ENCODE measurements at places on chromosomes 7 and 10.

GRCh38 chr10:30534465-30535144, 94.9 kb downstream of the LYZL2 start:
- peak; percentile 82 for DNase-seq

DNA sequence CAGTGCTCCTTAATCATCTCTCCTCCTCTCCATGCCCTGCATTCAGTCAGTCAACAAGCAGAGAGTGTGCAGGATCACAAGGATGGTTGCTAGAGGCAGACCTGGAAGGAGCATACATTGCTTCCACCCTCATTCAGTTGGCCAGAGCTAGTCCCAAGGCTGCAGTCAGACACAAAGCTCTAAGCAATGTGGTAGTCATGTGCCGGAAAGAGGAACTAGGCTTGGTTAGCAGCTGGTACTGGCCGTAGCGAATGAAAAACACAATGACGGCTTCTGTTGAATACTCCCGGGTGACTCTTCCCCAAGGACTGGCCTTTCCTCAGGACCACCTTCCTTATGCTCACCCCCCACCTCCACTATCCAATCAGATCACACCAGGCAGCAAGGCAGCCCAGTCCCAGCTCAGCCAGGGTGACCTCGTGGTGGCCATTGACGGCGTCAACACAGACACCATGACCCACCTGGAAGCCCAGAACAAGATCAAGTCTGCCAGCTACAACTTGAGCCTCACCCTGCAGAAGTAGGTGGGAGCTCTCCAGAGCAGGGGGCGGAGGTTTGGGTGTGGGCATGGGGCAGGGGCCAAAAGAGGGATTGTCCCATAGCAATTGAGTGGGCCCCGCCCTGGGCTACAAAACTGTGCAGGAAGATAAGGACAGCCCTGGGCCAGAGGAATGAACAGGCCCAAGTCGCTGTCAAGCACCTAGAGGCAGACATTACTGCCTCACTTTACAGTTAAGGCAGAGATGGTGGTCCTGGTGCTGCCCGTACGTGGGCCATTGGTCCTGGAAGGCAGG, 10.9 kb downstream of the LDB3 start:
- DNase-seq, result peak; percentile 97

GRCh38 chr7:47478017-47478344, 103.9 kb downstream of the TNS3 start:
- no peak for DNase-seq

DNA sequence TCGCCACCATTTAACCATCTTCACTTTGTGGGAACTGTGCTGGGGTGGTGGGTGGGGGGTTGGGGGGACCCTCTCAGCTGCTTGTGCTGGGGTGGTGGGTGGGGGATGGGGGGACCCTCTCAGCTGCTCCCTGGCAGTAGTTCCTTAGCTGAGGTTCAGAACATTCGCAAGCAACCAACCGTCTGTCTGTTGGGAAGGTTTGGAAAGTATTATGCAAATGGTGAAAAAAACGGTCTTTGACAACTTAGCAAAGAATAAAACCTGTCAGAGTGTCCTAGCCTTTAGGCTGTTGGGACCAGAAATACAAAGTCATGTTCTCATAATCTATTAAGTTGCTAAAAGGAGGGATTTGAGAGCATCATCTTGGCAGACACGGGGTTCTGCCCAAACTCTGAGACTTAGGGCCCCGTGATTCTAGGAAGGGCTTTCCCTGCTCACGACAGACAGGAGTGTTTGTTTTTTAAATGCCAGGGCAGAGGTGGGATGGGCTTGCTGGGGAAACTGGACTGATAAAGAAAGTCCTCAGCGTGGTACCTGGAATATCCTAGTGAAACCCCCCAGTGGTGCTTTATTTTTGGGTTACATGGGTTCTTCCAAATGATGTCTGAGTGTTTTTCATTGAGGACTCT, 14.1 kb upstream of the SRGN start:
- peak; percentile 14 for DNase-seq

GRCh38 chr7:142383841-142384492, 126.1 kb upstream of the PRSS58 start:
- DNase-seq, result peak; percentile 49

DNA sequence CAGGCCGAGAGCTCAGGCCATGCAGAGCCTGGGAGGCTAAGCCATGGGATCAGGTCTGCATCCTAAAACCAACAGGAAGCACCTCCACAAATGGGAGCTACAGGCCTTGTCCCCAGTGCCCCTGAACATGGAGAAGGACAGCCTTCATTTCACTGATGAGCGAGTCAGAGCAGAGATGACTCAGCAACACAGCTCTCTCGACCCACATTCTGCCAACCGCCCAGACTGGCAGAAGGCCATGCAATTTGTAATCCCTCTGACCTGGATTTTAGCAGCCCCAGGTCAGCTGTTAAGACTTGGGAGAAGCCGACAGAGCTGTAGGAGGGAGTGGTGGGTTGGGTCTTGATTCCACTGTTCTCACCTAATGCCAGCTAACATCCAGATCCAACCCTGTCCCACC, 25.5 kb downstream of the VOPP1 start:
- peak; percentile 93 for DNase-seq

DNA sequence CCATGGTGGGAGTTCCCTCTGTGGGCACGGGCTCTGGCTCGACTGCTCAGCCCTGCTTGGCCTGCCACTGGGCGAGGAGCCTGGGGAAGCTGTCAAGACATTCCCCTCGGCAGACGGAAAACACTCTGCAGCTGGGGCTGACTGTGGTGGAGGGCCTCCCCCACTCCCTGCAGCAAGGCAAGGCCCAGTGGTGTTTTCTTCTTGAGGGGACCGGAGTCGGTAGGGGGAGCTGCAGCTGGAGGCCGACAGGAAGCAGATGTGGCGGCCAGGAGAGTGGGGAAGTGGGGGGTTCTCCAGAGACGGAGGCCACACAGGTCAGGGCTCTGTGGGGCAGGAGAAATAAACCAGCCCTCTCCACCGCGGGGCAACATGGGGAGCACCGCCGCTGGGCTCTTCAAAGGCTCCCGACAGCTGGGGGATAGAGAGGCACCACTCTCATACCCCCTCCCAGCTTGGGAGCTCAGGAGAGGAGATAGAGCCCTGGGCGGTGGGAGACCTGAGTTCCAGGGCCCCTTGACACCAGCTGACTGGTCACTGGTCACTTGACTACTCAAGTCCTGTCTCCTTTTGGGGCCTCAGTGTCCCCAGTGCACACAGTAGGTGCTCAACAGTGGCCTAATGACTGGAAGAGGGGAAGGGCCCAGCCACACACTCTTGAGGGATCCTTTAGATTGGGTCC, 43.4 kb downstream of the PPIF start:
- peak; percentile 6 for DNase-seq

GRCh38 chr7:32020551-32021159, 49.6 kb downstream of the PDE1C start:
- no peak for DNase-seq

DNA sequence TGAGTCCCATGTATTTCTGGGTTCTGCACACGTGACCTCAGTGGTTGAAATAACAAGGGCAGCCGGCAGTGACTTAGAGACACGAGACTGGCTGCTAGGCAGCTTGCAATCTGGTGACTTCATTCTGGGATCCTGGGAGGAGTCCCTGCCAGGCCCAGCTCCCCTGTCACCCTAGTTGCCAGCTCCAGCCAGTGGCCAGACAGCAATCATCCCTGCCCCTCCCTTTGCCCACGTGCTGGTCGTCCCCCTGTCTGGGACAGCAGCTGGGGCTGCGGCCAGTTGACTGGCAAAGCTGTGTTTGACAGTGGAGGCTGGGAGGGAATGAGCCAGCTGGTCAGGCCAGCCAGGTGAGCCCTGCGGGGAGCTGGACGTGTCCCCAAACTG, 30.0 kb downstream of the ADGRA1 start:
- DNase-seq, result no peak

DNA sequence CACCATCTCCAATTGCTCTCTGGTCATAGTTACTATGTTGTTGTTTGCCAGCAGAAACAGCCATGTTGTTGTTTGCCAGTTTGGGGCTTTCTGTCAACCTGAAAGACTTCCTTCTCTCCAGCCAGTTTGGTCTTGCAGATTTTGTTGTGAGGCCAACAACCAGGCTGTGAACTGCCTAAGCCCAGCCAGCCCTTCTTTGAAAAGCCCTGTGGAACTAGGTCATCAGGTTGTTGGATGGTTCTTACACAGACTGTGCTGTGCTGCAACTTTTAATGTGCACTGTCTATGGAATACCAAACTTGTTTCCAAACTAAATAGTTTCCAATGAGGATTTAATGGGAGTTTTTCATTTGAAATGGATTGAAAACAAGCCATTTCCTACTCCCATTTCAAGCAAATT, 592.7 kb upstream of the GALNT17 start:
- DNase-seq, result no peak

GRCh38 chr7:103630318-103630717, 184.3 kb upstream of the SLC26A5 start:
- no peak for DNase-seq

- no peak for DNase-seq
These were observed 230.3 kb downstream of the INHBA start for GRCh38 chr7:41472427-41473125.

GRCh38 chr7:26437003-26437532, 145.4 kb downstream of the SNX10 start:
- no peak for DNase-seq

GRCh38 chr7:133050200-133050995, 31.5 kb downstream of the CHCHD3 start:
- DNase-seq, result no peak

- peak; percentile 94 for DNase-seq
These were observed 196.9 kb downstream of the CCSER2 start for GRCh38 chr10:84525120-84525806.

GRCh38 chr7:124959676-124960075, 30.1 kb upstream of the POT1 start:
- no peak for DNase-seq

DNA sequence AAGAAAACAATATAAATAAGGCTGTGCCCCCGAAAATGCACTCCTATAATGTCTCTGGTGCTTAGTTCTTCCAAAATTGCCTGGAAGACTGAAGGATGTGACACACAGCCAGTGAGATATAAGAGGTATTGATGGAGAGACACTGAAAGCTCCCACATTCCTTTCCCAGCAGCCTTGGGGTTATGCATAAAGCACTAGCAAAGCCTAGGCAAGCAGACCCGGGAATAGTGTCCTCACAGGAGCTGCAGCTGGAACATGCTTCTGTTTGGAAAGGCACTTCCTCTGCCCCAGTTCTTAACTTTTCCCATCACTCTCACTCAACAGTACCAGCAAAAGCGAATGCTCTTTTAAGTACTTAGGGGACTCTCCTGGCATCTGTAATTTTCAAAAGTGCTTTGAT, 178.0 kb downstream of the AMPH start:
- no peak for DNase-seq

- peak; percentile 19 for DNase-seq
These were observed 33.4 kb upstream of the VWDE start for GRCh38 chr7:12436896-12437535.

DNA sequence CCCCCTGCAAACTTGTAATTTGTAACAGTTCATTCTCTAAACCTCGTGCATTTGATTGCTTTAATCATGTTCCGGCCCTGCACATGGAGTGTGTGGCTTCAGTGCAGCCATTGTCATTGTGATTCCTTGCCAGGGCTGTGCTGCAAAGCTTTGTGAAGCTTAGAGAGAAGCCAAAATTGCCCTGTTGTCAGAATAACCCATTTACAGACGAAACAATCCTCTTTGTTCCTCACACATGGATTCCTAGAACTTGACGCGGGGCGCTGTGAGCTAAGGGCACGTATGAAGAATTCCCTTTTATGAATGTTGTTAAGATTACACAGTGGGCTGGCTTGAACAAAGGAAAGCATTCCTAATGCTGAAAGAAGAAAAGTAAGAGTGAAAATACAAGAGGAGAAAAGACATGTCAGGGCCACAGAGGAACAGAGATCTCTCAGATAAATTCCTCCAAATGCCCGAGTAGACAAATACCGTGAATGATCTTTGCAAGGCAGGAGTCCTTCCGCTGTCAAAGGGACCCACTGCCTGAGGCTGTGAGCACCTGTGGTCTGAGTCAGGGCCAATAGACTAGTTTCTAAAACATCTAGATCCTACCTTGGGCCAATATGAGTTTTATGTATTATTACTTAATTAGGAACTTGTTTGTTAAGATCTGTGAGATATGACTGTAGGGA, 205.4 kb upstream of the C7orf33 start:
- no peak for DNase-seq
